ENCODE measurements at places on chromosomes 16 and 17.
A peak's percentile ranks its signal among the peaks of the same experiment; 100 is the strongest.

- DNase-seq = no peak
These were observed 6.7 kb upstream of the EVI2A start for GRCh38 chr17:31328160-31328535.

DNA sequence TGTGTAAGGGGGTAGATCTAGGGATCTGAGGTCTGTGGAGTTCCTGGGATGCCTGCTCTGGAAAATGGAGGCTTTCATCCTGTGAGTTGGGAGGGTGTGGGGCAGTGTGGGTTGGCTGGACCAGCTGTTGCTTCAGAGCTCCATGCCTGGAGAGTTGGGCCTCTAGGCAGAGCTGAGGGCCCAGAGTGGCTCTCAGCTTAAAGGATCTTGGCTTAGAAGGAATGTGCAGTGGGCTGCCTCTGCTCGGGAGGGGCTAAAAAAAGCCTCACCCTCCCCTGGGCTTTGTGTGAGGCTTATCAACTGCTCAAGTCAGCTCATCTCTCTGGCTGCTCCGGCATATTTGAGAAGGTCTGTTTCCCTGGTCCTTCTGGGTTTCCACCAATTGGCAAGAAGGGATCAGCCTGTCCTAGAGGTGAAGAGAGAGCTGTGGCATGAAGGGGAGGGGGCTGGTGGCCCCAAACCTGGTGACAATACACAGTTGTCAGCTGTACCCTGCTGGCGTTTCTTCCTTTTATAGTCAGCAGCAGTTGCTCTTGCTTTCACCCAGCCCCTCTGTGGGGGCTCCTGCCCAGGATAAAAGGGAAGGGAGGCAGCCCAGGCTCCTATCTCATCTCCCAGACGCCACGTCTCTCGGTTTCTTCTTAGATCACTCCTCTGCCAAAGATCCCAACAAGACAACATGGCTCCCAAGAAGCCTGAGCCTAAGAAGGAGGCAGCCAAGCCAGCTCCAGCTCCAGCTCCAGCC, at the start of gene MYL4:
Gene MYL4, plus strand, starts transcription at position 605 of the 745 bp plus-strand sequence. Its CDS starts 75 bp downstream, at position 680.
- no peak for DNase-seq

GRCh38 chr17:58617563-58617962, 74.3 kb downstream of the TEX14 start:
- no peak for DNase-seq

- no peak for DNase-seq
These were observed 247.4 kb downstream of the PRKCA start for GRCh38 chr17:66549731-66550207.

- DNase-seq = no peak
These were observed 18.2 kb downstream of the SRP68 start for GRCh38 chr17:76054112-76054476.

DNA sequence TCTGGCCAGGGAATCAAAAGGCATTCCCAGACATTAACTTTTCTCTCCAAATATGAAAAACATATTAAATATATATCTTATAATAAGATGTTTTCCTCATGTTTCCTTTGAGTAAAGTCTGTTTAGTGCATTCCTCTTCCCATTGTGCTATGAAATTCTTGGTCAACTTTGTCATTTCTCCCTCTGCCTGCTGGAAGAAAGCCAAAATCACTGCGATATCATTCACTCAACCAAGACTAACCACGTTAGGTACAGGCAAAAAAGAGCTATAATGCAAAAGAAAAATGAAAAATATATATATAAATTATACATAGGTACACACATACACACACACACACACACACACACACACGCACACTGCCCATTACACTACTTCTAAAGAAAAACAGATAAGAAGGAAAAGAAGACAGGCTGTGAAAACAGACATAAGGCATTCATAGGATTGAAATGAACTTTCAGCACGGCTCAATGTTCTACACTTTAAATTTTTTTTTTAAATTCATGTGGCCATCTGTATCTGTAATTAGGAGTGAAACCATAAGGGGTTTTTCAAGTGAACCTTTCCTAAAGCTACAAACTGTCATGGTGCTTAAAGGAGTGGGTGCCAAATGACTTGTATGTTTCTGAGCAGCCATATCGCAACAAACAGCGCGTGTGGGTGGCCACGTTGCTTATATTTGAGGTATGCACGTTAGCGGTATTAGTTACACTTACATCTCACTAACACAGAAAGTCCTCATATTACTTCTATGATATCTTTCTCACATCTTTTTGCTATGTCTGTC, 71.6 kb upstream of the PSMD7 start:
- no peak for DNase-seq

DNA sequence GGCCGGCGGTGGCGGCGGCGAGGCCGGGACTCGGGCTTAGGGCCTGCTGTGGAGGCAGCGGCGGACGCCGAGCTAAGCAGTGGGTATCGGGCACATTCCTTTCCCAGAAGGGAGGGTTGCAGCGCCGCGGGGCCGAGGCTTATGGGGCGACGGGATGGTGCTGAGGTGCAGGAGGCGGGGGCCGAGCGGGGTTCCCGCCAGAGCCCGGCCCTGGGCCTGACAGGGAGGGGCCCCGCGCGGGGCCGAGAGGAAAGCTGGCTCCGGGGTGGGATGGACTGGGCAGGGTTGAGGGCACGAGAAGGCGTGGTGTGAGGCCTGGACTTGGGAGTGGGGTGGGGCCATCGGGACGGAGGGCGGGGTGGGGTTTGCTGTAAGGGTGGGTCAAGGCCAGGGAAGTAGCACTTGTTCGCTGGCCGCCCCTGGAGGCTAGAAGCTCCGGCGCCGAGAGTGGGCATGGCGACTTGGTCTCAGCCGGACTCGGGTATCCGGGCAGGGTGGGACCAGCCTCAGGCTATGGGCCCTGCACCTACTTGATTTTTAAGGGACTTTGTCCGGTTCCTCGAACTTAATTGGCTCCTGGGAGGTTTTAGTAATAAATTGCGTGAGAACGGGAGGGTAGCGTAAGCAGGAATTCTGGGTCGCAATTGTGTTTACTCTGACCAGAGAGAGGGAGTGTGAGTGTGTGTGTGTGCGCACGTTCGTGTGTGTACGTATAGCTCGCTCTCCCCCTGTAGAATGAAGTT, 396 bp downstream of the NFE2L1 start:
- peak; percentile 56 for DNase-seq

- no peak for DNase-seq
These were observed 46.0 kb downstream of the CLEC16A start for GRCh38 chr16:10990378-10990777.

- no peak for DNase-seq
These were observed 23.3 kb upstream of the FOXJ1 start for GRCh38 chr17:76164331-76164730.

- DNase-seq = no peak
These were observed 8.1 kb upstream of the CXCL16 start for GRCh38 chr17:4747847-4748246.
